ENCODE measurements at places on chromosomes 13 and 19.

DNA sequence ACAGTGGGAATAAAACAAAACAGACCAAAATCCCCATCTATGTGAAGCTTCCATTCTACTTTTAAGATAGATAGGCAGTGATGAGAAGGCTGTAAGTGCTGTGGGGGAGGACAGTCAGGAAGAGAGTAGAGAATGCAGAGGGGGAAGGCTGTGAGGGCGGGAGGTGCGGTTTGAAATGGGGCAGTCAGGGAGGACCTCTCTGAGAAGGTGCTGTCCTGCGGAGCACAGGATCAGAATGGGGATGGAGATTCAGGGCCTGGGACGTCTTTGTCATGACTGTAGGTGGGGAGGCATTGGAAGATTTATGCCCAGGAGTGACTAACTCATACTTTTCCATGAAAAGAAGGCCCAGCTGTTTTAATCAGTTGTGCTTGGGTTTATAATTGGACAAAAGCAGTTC, 3.9 kb upstream of the GPR183 start:
- peak; percentile 27 for DNase-seq

DNA sequence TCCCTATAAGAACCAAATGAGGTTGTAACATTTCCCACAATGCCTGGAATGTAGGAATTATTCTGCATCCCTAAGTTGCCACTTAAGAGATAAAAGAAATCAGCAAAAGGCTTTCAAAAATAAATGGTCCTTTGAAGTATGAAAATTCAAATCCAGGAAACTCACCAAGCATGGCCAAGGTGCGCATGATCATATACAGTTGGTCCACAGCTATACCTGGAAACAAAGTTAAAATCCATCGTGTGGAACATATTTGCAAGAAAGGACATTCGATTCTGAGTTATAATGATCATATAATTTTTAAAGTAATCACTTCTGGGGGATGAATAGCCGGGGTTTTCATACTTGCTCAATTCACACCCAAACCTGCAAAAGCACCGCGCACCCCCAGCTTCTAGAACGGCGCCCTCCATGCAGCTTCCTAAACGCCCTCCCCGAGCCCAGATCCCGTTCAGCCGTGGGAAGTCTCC, 525 bp downstream of the CARS2 start:
- no peak for DNase-seq

DNA sequence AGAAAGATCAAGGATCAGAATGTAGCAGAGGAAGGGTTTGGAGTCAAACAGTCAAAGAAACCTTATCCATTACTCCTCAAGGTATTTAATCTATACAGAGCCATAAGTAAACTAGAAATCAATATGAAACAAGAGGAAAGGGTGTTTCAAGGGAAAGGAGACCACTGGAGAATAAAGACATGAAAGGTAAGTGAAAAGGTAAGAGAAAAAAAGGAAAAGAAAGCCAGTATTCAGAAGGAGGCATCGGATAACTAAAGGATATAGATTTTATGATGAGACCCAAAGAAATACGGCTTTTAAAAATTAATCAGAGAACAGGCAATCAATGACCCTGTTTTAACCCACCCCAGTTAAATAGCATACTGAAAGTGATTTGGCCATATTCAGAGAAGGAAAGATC, 438.7 kb upstream of the MIR17HG start:
- DNase-seq, result no peak

- DNase-seq, result no peak
Measured at GRCh38 chr19:56114051-56114777, 6.9 kb downstream of the ZNF787 start.

GRCh38 chr13:96238861-96239260, 149.0 kb downstream of the HS6ST3 start:
- DNase-seq, result no peak

DNA sequence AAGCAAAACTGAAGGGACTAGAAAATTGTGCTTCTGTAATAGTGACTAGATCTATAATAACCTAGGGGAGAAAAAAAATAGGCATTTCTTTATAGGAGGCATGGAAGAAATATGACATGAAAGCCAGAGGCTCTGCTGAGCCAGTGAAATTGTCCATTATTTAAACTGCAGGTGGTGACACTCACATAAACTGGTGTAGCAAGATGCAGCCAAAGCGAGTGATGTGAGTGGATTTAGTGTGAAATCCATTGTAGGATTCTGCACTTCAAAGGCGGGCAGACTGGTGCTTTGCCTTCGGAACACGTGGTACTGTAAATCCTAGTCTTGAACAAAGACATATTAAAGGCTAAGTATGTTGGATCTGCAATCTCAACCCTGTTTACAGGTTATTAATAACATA, 361.9 kb downstream of the TBC1D4 start:
- no peak for DNase-seq

GRCh38 chr13:39760521-39760920, 105.1 kb downstream of the COG6 start:
- DNase-seq, result no peak

DNA sequence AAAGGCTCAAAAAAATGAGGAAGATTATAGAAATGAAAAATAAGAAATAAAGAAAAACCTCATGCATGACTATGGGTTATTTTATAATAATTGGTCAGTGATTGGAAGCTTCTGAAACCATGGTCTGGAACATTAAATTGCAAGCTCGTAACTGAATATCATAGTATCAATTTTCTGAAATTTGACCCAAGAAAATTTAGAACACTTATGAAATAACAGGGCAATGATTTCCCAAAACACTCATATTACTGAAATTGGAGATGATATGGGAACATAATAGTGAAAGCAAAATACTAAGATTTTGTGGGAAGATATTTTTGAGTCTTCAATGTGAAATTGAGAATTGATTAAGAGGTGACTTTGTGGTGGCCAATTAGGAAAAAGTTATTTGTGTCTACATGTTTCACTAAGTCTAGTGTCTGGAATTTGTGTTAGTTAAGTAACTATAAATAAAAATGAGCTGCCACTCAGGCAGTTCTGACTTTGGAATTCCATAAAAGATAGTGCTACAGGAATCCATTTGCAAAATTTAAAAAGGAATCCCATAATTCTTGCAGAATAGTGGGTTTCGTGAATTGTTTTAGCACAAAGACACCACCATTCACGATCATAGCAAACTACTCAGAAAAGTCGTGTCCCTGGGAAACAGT, 603.0 kb downstream of the LMO7 start:
- no peak for DNase-seq

DNA sequence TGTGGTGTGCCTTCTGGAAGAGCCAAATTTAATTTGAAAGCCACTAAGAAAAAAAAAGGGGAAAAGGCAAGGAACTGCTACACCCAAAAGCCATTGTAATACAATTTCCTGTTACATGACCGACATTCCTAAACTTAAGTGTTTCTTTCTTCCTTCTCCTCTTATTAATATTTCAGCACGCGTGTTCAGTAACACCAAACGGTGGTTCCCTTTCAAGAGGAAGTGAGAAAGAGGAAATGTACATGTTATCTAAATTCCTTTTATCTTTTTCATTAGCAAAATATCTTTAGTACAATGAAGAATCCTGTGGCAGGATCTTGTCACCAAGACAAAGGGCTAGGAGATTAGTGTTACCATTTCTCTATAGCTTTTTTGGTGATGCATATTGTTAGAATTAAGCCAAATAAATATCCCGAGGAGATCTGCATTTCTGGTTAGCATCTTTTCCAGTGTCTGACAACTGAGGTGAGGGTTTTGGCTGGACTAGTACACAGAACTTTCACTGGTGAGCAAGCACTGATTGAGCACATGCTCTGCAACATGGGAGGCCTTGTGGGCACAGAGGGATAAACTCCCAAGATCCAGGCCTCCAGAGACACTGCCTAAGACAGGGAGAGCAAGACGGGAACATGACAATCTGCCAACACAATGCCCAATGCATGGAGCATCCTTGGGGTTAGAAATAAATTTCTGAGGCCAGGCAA, 22.1 kb downstream of the LATS2 start:
- no peak for DNase-seq

- no peak for DNase-seq
Measured at GRCh38 chr13:80486402-80486801, 145.5 kb upstream of the SPRY2 start.

DNA sequence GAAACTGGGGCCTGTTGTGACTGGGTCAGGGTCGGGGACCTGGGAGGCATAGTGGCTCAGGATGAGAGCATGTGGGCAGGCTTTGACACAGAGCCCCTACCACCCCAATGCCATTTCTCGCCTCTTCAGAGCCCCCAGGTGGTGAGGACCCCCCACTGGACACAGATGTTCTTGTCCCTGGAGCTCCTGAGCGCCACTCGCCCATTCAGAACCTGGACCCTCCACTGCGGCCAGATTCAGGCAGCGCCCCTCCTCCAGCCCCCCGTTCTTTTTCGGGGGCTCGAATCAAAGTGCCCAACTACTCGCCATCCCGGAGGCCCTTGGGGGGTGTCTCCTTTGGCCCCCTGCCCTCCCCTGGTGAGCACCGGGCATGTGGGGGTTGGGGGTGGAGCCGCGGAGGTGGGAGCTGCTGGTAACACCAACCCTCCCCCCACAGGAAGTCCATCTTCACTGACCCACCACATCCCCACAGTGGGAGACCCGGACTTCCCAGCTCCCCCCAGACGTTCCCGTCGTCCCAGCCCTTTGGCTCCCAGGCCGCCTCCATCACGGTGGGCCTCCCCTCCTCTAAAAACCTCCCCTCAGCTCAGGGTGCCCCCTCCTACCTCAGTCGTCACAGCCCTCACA, 10.4 kb downstream of the IGFLR1 start:
- no peak for DNase-seq

DNA sequence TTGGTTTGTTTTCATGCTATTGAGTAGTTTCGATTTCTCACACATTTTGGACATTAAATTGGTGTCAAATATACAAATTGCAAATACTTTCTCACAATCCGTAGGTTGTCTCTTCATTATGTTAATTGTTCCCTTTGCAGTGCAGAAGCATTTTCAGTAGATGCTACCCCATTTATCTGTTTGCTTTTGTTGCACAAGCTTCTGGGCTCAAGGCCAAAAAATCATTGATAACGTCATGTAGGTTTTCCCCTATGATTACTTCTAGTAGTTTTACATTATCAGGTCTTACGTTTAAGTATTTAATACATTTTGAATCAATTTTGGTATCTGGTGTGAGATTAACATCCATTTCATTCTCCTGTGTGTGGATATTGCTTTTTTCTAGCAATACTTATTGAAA, 14.0 kb upstream of the ZNF347 start:
- DNase-seq, result no peak

DNA sequence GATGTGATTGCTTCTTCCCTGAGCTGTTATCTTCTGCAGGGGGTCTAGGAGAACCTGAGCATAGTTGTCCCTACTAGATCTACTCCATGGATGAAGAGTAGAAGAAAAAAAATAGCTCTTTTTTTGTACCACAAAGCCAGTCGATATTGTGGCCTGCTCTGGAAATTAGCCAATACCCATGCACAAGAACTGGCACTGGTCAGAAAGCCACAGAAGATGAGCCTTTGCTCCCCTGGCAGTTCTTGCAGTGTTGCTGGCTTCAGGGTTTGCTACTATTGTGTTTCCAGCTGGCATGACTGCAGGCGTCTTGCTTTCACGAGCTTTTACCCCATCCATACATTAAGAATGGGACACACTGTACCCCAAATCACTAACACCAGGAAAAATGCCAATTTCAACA, 547.7 kb upstream of the KLF12 start:
- DNase-seq, result no peak
